Lung (tissue), 17 donors: ENCODE measurements at places on chromosomes 12 and 14. TPM values are rescaled to one million over a fixed set of nuclear protein-coding genes. Genes with fewer than 3 reads are reported as not detected.

The SLCO1A2 gene
- 1.1 TPM for total RNA-seq

The ACRBP gene
- total RNA-seq = 6.1 TPM

GRCh38 chr12:131371401-131372170, 339.3 kb upstream of the SFSWAP start:
- no peak for DNase-seq

- DNase-seq = no peak
Observed at GRCh38 chr12:42507081-42507480, 82.5 kb downstream of the PRICKLE1 start.

DNA sequence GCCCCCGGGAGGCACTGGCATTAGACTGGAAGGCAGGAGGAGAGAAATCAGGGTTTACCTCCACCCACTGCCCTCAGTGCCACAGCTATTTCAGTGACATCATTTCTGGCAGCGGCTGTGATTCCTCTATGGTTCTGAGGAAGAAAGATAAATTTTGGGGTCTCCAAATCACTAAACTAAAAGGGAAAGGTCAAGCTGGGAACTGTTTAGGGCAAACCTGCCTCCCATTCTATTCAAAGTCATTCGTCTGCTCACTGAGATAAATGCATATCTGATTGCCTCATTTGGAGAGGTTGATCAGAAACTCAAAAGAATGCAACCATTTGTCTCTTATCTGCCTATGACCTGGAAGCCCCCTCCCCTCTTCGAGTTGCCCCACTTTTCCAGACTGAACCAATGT, 14.0 kb upstream of the CRY1 start:
- no peak for DNase-seq

DNA sequence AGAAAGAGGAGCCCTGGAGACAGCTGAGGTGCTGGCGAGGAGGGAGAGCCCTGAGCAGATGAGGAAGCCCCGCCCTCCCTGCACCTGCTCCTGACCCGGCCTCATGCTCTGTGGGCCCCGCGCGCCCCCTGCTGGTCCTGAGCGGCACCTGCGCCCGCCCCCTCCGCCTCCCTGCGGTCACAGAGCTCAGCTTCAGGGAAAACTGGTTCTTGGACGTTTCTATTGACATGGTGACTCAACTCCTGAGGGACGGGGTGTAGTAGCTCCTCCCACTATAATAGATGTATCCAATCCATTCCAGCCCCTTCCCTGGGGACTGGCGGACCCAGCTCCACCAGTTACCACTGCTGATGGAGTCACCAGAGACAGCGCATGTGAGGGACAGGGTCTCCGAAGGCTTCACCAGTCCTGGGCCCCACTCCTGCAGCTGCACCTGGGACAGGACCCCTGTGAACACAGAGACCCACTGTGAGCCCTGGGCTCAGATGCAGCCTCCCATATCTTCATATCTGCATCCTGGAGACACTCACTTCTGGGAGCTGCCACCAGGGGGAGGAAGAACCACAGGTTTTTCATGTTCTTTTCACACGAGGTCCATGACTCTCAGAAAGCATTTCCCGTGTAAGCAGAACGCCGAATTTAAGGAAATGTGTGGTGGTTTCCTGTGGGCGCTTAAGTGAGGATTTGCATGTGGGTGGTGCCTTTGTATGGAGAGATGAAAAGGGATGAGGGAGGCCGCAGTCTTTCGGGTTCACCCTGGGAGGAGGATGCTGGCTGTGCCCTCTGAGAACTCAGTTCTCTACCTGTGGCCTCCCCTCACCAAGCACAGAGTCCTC, 1346.4 kb downstream of the TMEM121 start:
- no peak for DNase-seq
